HCT116 (cell line): ENCODE measurements at places on chromosomes 5 and 9.

DNA sequence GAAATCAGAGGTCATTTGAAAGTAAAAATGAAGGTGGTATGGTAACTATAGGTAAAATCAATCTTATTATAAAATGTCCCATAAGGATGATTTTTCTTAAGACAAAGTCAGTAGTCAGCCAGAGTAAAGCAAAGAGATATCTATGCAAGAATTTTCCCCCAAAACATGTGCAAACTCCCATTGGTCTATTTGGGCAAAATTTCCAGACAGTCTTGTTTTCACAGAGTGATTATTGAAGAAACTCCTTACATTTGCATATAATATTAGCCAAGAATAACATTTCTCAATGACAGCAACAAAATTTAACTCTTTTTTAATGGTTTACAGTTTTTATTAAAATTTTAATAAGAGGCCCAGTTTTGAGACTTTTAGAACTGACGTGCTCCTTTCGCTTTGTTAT, 406.1 kb upstream of the GRAMD2B start:
- DNase-seq, result no peak

DNA sequence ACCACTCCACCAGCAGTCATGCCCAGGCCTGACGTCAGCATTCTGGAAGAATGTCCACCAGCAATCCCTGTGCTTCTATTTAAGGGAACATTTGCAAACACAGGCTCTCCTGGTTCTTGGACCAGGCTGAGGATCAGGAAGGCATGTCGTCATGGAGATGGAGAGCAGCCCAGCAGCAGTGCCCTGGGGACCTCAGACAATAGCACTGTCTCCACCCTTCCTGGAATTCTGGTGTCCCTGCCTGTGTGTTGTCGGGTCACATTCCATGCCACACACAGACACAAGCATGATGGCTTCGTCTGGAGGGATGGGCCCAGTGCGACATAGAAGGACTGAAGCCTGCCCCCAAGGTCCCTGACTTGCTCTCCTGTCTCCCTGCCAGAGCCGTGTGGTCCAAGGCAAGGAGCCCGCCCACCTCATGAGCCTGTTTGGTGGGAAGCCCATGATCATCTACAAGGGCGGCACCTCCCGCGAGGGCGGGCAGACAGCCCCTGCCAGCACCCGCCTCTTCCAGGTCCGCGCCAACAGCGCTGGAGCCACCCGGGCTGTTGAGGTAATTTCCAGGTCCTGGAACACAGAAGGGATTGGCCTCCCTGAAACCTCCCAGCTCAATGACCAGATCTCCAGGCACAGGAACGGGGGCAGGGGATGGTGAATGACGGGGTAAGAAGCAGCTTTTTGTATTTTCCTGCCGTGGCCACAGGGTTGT, 43.8 kb downstream of the STOM start:
- DNase-seq, result no peak

GRCh38 chr5:40291338-40291737, 388.4 kb upstream of the PTGER4 start:
- no peak for DNase-seq

DNA sequence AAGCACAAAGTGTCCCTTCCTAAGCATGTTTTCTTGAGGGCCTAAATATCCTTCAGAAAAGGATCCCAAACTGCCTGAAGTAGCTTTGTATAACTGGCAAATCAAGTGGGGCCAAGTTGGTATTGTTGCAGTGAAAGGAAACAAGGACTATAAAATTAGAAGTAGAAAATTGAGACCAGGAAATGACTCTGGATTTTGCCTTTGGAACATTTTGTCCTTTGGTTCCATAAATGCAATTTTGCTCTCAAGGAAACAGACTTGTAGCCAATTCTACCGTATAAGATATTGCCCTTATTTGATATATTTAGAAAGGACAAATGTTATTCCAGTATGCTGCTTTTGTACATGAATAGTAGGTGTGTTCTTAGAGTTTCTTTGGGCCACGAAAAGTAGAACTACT, 34.4 kb downstream of the RABGAP1 start:
- DNase-seq, result no peak

GRCh38 chr9:136526625-136527066, 19.2 kb downstream of the NOTCH1 start:
- no peak for DNase-seq

DNA sequence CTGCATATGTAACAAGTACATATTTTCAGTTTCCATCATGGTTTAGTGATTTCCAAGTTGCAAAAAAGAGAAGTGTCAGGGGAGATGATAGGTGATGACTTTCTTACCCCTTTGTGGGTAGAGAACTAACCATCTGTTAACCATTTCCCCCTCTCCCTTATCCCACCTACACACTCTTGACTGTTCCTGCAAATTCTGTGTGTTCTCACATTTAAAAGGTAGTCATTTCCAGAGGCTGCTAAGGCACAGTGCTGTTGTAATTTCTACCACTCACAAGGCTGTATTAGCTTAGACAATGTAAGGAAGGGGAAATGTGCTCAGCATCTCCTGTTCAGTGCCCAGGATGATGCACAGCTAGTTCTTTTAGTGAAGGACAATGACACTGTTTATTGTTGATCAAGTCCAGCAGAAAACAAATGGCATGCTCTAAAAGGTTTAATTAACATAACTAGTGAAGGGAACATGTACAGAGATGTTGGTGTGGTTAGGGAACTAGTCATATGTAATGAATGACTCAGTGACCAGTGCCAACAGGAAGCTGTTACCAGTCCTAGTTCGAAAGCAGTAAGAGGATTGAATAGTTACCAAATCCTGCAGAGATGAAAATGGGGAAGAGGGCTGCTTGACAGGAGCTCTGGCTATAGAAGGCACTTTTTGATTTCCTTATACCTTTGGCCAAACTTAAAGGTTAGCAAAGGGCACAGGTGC, 165.1 kb downstream of the PLK2 start:
- no peak for DNase-seq

GRCh38 chr9:95436416-95436815, 80.4 kb downstream of the PTCH1 start:
- DNase-seq, result no peak

DNA sequence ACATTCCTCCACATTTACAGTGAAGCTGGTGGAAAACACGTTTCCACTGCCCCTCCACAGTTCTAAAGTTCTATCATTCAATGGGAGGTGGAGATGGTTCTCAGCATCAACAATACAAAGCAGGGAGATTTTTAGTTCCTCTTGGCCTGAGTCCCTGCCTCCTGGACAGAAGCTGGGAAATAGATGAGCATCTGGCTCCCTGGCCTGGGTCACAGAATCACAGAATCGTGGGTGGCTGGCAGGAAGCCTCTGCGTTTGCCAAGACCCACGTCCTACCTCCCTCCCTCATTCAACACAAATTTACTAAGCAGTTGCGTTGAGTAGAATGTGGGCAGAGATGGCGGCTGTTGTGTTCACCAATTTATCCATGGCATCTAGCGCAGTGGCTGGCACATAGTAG, 5.2 kb upstream of the PPARGC1B start:
- DNase-seq, result no peak
